Heart left ventricle (tissue), 16 donors: ENCODE measurements at places on chromosomes 3 and 15. TPM values are rescaled to one million over a fixed set of nuclear protein-coding genes. Genes with fewer than 3 reads are reported as not detected.

The BCHE gene
- 1.5 TPM for total RNA-seq

GRCh38 chr3:43154980-43155379, 49.1 kb upstream of the POMGNT2 start:
- no peak for DNase-seq

DNA sequence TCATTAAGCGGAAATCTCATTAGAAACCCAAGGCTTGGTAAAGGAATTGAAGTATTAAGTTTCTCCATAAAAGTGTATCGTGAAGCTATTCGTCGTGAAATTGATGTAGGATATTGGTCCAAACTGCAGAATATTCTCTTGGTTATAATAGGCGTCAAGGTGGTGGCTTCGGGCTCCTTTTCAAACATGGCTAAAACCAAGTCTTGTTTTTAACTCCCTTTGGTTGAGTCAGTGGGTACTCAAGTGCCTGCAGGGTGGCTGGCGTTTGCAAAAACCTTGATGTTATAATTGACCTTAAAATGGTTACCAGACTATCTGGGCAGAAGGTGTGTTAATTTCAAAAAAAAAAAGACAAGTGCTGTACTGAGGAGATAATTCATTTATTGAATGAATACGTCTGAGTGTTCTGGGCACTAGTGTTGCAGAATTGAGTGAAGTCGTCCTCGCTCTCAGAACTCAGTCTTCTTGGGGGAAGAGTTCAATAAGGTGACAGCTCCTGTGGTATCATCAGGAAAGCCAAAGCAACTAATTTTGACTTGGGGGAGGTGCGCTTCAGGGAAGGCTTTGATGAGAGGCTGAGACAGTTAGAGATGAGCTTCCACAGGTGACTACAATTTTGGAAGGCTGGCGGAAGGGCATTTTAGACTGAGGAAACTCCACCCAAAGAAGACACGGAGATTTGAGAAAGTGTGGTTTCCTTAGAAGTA, 1.5 kb downstream of the UBE2Q2 start:
- no peak for DNase-seq

GRCh38 chr3:171135549-171135948, 109.0 kb upstream of the SLC2A2 start:
- no peak for DNase-seq

DNA sequence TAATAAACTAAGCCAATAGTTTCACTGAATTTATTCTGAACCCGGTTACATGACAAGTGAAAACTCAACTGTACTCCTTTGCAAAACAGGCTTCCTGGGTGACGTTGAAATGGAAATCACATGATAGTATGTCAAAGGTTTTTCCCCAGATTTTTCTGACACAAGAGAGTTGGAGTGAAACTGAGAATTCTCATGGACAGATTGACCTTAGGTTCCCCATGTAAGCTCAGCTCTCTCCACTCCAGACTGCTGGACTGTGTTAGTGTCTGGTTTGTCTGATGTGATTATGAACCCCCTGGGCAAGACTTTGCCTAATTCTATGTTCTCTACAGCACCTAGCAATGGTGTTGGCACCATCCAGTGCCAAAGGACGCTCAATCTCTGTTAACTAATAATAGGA, 219.7 kb upstream of the COL8A1 start:
- no peak for DNase-seq

GRCh38 chr3:49028298-49028672, 913 bp downstream of the IMPDH2 start:
- no peak for DNase-seq

DNA sequence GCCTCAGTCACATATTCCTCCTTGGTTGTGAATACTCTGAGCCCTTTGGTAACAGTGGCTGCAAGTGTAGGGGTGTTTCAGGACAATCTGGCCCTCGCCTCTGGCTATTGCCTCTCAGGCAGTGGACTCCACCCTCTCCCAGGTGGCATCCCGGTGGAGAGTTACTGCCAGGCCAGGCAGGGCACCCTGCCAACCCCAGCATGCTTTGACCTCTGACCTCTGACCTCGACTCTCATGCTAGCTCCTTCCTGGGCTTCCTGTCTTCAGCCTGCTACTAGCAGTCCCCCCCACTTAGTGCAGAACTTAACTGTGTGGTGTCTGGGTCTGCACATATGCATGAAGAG, 5.5 kb downstream of the TM6SF1 start:
- peak; percentile 49 for DNase-seq

GRCh38 chr3:197248341-197248740, 50.1 kb downstream of the DLG1 start:
- no peak for DNase-seq

GRCh38 chr15:80434926-80435720, 30.9 kb downstream of the ARNT2 start:
- DNase-seq, result no peak

DNA sequence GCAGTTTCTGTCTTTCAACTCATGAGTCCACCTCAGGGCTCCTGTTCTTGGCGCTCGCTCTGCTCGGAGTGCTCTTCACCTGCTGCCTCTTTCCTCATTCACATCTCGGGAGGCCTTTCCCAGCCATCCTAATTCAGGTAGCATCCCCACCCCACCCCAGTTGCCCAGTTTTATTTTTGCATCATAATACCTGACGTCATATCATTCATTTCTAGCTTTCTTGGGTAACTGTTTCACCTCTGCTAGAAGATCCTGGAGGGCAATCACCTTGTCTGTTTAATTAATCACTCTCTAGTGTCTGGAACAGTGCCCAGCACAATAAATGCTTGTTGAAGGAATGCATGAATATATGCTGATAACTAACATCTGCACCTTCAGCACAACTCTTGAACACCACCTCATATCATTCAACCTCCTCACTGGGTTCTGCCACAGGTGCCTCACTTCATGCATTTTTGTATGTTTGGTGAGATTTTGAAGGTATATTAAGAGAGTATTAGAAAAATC, 7.6 kb downstream of the NUSAP1 start:
- DNase-seq, result no peak
